ENCODE measurements at places on chromosomes 6 and 20.

GRCh38 chr6:4295058-4295782 lies 159.8 kb upstream of the ECI2 start:
- no peak for DNase-seq

- no peak for DNase-seq
These were observed 18.0 kb upstream of the CLDN20 start for GRCh38 chr6:155245831-155246230.

- DNase-seq: no peak
These were observed 185.1 kb downstream of the CDH26 start for GRCh38 chr20:60143261-60143842.

- no peak for DNase-seq
These were observed 357.5 kb downstream of the HDGFL1 start for GRCh38 chr6:22926790-22927354.

- peak; percentile 5 for DNase-seq
These were observed 258.7 kb downstream of the LRFN2 start for GRCh38 chr6:40328386-40328985.

DNA sequence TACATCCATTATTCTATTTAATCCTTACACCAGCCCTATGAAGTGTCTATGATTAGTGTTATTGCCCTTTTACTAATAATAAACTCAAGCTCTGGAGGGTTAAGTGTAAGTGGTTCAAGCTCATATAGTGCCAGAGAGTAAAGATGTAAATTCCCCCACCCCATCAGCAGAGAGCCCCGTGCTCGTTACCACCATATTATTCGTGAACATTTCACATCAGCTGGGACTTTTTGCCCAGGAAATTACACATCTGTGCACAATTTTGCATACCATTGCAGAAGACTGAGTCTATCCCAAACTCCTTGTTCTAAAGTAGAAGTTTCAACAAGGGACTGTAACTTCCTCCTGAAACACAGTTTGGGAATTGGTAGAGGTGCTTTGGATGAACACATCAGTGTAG lies 220.1 kb downstream of the BCAS1 start:
- DNase-seq: no peak

DNA sequence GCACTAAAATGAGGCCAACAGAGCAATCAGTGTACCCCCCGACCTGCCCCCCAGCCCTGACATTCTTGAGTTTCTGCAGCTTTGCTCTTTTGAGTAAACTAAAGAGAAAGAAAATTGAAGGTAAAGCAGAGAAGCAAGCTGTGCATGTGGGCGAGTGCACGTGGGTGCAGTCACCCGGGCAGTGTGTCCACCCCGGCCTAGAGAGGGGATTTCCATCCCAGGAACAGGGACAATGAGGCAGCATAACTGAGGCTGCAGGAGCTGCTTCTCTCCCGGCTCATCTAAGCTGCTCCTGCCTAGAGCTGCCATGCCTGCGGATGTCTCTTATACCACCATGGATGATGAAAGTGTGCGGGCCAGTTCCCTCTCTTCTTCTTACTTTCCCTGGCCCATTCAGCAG lies 16.8 kb downstream of the CASS4 start:
- no peak for DNase-seq

DNA sequence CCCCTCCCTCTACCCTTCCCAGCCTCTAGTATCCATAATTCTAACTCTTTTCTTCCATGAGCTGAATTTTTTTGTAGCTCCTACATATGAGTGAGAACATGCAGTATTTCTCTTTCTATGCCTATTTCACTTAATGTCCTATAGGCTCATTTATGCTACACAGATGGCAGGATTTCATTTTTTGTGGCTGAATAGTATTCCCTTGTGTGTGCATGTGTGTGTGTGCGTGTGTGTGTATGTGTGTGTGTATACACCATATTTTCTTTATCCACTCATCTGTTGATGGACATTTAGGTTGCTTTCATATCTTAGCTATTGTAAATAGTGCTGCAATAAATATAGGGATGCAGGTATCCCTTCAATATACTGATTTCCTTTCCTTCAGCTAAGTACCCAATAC lies 101.0 kb downstream of the ADAT2 start:
- DNase-seq: no peak

DNA sequence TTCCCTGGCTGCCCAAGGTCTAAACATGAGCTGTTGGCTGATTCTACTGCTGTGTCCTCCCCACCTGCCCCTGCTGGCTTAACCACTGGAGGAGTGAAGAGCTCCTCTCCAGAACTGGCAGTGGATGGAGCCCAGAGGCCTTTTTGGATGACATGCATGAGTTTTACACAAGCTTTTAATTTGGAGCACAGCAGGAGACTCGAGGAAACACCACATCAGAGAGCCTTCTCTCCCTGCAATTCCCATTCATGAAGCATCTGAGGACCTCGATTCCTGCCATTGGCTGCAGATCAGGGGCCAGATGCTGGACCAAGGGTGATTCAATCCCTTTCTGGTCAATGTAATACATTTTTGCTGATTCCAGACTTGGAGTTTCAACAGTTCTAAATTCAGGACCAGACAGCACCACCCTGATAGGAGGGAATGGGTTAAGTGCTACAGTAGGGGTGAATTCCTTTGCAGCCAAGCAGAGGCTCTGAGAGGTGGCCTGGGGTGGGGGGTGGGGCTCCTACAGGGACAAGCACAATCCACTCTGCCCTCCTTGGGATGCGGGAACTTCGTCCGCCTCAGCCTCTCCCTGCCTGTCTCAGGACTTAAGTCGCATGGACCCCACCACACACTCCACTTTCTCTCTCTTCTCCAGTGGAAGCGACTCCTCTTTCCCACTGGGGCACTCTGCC lies 599 bp upstream of the PSORS1C1 start:
- no peak for DNase-seq

DNA sequence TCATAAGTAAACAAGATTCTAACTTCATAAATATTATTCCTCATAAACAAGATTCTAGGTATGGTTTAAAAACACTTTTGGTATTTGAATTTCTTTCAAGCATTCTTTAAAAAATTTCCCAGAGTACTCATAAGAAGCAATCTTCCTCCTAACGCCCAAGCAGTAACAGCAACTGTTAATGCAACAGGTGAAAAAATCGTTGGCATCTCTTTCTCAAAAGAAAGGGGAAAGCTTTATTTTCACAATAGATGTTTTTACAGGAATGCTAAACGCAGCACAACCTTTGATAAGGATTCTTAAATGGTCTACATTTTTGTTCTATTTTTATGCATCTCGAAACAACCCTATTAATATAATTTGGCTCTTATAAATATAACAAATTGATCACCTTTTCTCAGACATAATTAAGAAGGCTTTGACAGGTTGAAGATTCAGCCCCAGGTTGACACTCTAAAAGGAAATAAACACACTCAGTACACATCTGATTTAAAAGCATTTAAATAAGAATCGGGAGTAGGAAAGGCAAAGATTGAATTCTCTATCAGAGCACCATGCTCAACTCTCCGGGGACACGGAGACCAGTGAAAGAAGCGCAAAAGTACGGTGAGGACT lies 634 bp downstream of the AHI1 start:
- DNase-seq: no peak

DNA sequence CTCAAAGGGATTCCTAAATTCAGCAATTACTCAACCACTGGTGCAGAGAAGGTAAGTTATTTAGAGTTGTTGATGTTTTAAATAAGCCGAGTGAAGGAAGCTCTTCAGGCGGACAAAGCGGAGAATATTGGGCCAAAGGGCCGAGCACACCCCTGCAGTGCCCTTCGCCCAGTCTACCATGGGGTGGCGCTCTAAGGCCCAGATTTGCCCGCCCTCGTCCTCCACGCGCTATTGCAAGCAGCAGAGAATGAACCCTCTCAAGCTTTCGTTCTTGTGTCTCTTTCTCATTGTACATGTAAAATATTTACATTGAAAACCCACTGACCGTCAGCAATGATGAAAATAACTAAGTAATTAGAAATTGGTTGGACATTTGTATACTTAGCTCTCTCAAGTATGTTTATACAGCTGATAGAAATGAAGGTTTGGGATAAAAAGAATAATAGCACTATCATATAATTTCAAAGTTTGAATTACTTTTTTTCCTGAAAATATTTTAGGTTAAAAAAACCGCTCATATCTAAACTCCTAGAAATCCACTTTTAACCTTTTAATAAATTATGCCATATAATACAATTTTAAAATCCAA lies 195.0 kb upstream of the CEP162 start:
- DNase-seq: no peak

DNA sequence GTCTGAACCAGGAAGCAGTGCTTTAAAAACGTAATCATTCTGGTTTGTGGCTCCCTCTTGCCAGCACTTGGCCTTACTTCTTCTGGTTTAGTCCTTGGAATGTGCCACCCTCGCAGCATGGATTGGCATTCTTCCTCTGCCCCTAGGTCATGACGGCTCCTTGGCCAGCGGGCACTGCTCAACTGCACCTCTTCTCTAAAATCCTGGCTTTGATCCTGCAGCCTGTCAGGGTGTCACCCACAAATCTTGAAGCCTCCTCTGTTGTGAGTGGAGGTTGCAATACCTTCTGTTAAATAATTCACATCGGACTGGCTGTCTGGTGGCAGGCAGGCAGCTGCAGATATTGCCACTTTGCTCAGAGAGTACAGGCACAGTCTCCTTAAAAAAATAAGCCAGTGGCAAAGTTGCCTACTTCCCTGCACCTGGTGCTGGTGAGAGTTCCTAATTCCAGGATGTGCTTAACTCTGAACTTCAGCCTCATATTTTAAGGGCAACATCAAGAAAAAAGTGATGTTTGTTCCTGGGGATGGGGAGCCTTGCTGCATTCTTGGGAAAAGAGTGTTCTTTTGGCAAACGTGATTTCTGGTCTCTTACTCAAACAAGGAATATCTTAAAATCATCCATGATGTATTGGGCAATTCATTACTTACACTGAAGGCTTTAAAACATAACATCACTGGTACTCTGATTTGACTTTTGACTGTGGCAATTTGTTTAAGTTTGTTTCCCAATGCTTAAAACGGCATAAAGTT lies 179.8 kb downstream of the FOXA2 start:
- no peak for DNase-seq

DNA sequence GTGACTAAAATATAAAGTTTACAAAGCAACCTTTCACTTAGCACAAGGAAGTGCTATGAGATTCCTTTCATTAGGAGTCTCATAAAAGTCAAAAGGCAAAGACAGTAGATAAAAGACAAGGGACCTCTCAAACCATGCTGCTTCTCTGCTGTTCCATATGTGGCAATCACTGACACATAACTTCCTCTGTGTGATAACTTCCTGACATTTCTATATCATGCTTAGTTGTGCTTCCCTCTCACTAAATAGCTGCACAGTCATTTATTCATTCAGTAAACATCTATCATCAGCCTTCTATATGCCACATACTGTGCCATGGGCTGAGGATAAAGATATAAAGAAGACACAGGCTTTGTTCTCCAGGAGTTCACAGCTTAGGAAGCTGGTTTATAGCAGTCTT lies 214.8 kb upstream of the GRIK2 start:
- no peak for DNase-seq

- no peak for DNase-seq
These were observed 22.9 kb downstream of the DNAJC5 start for GRCh38 chr20:63917811-63918210.

DNA sequence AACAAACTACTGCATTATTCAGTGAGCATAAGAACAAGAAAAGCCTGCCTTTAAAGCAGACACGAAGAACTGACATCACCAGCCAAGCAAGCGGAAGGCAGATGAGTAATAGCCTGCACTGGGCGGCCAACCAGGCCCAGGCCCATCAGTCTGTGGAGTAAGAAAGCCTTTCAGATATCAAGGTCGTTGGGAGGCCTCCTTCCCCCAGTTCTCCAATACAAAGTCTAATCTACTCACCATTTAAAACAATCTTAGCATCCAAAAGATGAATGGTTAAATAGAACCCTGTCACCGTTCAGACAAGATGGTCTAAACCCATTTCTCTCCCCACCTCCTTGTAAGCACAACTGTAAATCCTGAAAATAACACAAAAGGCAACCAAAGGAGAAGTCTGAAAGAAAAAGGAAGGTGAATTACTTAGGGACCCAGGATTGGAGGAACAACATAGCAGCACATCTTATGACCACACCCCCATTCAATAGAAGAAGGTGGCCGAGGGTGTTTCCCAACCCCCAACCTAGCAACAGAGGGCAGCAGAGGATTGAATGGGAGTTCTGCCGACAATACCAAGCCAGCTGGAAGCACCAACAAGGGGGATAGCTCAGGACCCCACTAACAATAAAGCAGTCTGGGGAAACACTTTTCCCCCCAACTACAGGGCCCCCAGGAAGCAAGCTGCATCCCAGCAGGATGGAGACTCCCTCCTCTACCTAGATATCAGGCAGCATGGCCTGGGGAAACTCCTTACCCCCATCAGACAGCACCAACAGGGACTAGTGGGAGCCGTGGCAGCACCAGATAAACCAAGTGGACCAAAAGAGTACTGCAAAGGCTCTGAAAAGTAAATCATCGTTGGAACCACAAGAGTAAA lies 67.9 kb downstream of the ZHX3 start:
- peak; percentile 8 for DNase-seq

DNA sequence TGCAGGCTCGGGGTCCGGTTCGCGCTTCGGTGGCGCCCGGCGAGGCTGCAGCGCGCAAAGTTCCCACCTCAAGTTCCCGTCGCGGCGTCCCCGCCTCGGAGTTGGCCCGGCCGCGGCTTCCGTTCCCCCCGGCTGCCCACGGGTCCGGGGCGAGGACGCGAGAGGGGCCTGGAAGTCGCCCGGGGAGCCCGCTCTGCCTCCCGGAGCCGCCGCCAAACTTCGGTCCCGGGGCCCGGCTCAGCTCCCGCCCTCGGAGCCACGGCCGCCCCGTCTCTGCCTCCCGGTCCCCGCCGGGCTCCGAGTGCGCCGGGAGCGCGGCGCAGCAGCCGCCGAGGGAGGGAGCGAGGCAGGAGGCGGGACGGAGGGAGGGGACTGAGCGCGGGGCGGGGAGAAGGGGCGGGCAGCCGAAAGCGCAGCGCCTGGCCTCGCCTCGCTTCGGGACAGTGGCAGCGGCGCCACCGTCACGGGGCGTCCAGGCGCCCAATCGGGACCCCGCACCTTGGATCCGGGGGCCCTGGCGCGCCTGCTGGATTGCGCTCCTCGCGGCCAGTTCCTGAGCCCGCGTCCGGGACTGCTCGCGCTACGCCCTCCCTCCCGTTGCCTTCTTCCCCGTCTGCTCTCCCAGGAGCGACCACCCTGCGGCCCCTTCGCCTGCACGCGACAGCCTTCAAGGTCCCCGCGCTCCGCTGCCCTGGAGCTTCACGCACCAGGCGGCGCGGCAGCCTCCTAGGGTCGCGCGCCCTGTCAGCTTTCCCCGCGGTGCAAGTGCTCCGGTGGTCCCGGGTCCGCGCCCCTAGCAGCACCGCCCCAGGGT lies at the start of gene KCNG1:
KCNG1 (minus strand) TSS at position 305 of the 814 bp plus-strand sequence. CDS start 12,769 bp downstream, outside the sequence.
- DNase-seq: peak; percentile 67

- no peak for DNase-seq
These were observed 30.3 kb downstream of the CEBPB start for GRCh38 chr20:50220894-50221365.

GRCh38 chr6:127319686-127320085 lies 23.7 kb downstream of the ECHDC1 start:
- no peak for DNase-seq

- no peak for DNase-seq
These were observed 19.6 kb downstream of the RRBP1 start for GRCh38 chr20:17662333-17663039.

GRCh38 chr6:36020154-36020553 lies 4.3 kb downstream of the SLC26A8 start:
- no peak for DNase-seq

Measured in naive B cell (primary cell).